SIG-M5 (cell line): ENCODE measurements at places on chromosomes 11 and 22.

DNA sequence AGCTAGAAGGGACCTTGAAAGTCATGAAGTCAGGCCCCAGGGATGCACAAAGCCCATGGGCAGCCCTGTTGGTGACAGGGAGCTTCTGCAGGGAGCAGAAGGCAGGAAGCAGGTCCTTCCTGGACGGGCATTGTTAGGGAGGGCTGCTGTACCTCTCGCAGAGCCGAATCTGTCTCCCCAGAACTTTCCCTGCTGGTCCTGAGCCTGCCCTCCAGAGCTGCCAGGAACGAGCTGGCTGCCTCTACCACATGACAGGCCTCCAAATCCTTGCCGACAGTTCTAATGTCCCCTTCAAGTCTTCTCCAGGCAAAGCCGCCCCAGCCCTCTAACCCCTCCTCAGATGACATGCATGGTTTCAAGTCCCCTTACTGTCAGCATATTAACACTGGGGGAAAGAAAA is 20.1 kb downstream of the SYT7 start:
- DNase-seq = no peak

GRCh38 chr11:99160447-99160846 is 139.7 kb downstream of the CNTN5 start:
- DNase-seq = no peak

GRCh38 chr11:123677510-123677909 is 23.1 kb upstream of the SCN3B start:
- no peak for DNase-seq

DNA sequence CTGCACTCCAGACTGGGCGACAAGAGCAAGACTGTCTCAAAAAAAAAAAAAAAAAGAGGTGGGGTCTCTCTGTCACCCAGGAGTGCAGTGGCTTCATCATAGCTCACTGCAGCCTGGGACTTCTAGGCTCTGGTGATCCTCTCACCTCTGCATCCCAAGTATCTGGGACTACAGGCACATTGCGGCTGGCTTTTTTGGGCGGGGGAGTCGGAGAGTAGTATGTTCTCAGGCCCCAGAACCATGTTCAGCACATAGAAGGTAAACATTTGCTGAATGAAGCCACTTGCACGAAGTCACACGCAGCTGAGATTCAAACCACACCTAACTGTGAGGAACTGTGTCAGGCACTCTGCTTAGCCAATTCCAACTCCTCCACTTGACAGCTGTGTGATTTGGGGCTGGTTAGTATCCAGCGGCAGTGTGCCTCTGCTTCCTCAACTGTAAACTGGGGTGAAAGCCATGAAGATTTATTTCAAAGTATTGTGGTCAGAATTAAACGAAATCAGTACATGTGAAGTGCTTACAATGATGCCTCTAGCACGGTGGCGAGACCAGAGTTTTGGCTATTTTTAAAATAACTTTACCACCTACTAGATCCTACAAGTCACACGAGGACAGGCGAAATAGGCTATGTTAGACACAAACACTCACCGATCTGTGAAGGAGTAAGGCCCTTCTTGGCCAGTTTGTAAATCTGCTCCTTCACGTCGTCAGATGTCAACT is 789 bp downstream of the RPS13 start:
- DNase-seq = no peak

DNA sequence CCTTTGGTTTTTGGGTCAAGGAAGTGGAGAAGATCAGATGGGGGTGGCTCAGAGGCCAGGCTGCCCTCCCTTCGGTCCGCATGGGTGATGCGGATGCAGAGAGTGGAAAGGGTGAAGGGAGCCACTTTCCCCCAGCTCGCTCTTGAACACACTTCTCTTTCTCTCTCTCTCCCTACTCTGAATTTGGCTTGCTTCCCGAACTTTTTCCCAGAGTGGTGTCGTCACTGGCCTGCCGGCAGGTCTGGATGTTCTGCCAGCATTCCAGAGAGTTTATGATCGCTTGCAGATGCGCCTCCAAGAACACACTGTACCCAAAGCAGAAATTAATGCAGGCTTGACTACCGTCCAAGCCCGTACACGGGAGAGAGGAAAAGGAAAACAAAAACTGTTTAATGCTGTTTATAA is 103.2 kb downstream of the ZBTB16 start:
- no peak for DNase-seq

- DNase-seq = no peak
Measured at GRCh38 chr11:117381481-117382387, 54.1 kb downstream of the CEP164 start.

- no peak for DNase-seq
Measured at GRCh38 chr22:50396751-50397370, 53.7 kb downstream of the PPP6R2 start.

DNA sequence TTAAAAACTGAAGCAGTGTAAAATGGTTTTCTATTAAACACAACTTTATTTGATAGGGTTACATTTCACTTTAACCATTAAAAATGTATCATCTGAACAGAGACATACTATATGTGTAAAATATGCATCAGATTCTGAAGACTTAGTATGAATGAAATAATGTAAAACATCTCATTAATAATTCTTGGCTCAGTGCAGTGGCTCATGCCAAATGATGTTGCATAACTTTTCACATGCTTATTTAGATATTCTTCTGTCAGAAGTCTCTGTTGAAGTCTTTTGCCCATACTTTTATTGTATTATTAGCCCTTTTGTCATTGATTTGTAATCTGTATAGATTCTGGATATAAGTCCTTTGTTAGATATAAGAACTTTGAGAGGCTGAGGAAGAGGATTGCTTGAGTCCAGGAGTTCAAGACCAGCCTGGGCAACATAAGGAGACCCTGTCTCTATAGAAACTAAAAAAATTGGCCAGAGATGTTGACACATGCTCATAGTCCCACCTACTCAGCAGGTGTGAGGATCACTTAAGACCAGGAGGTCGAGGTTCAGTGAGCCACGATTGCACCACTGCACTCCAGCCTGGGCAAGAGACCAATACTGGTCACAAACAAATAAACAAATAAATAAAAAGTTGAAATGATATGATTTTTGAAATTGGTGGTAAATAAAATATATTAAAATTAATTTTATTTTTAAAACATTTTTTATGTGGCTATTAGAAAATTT is 73.8 kb upstream of the PARVA start:
- no peak for DNase-seq

GRCh38 chr22:48276994-48277867 is 1514.8 kb downstream of the TBC1D22A start:
- DNase-seq = no peak

- DNase-seq = no peak
Measured at GRCh38 chr11:126310200-126310991, 6.5 kb downstream of the DCPS start.

DNA sequence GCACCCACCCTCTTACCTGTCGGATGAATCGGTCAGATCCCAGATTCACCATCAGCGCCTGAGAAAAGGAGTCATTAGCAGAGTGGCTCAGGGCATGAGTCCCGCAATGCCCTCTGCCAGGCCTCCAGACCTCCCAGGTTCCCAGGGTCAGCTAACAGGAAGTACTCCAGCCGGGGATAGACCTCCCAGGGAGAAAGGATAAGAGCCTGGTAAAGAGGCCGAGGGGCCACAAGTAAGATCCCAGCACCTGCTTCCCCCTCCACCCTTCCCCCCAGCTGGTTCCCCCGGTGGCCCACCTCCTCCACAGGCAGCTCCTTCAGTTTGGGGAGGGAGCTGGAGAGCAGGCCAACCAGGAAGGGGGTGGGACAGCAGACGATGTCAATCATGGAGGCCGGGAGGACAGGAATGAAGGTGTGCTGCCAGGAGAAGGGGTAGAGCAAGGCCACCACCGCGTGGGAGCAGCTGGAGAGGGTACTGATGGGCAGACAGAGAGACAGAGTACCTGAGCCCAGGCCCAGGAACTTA is 16.4 kb downstream of the RPL27A start:
- DNase-seq = no peak

DNA sequence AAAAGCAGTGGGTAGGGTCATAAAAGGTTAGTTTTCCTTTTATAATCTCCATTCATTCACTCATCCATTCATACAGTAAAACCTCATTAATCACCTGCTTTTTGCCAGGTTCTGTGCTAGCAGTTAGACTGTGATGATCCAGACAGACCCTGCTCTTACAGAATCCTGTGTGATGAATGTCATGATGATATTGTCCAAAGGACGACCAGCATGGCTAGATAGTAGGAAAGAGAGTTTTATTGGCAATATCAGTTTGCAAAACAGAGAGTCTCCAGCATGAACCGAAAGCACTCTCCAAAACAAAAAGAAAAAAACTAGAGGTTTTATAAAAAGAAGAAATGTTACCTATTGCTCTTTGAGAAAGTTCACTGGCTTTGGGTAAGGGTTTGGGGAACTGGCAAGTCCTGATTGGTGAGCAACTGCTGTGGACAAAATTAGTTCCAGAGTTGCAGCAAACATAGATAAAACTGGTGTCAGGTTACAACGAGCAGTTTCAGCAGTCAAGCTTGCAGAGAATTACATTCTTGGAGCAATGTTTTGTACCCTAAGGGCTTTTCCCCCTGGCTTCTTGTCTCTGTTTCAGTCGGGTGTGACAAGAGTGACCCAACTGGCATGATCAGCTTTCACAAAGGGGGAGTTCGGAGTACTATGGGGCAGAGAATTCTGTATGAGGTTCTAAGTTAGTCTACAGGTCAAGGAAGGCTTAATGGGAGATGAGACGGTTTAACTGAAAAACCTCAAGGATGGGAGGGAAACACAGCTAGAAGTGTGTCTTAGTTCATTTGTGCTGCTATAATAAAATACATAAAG is 58.3 kb downstream of the HSD17B12 start:
- DNase-seq = no peak

DNA sequence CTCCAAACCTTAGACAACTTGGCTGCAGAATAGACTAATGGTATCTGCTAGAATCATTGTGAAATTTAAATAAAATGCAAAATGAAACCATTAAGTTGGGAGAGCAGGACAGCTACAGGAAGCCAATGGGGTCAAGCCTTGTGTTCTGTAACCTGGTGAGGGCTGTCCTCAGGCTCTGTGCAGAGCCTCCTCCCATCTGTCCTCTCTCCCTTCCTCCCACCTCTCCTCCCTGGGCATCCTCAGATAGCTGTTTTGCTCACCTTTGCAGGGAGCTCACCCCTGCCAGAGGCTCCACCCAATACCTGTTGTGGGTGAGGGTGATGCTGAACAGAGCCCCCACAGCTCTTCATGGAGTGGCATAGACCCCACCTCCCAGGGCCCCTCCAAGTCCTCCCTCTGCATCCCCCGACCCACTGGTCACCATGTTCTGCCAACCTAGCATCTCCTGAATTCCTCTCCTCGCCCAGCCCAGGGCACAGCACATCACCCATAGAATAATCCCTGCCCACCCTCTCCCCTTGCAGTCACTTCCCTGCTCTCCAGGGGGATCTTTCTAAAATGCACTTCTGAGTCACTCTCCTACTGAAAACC is 100.3 kb downstream of the PDE2A start:
- no peak for DNase-seq

DNA sequence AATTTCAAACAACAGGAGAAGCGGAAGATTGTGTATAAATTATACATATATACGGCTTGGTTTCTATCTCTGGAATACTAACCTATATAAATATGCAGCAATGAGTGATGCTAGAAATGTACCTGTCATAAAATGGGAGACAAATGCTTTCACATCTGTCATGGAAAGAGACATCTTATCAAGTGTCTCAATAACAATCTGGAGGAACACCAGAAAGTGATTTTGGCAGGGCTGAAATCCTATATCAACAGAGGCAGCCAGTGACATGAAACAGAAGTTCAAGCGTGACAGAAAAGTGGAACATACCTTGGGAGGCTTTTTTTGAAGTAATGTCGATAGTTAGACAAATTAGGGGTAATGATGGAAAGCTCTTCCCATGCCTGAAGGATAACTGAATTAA is 834.6 kb downstream of the JRKL start:
- DNase-seq = no peak

DNA sequence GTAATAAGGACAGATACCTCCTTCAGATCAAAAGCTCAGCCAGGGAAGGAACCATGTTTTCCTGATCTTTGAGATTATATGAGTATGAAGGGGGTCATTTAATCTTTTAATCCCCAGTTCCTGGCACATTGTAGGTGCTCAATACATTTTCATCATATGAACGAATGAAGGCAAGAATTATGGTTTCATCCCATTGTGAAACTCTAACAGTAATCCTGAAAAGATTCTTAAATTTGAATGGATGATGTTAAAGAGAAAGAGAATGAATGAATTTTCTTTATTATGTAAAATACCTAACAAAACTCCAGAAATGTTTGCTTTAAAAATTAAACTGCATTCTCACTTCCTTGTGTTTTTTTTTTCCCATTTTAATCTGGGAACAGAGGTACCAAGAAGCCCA is 162.2 kb upstream of the MTMR2 start:
- no peak for DNase-seq

GRCh38 chr11:38153985-38154384 is 1555.9 kb upstream of the RAG2 start:
- no peak for DNase-seq

GRCh38 chr22:50732681-50733080 is 5.3 kb upstream of the ACR start:
- no peak for DNase-seq

DNA sequence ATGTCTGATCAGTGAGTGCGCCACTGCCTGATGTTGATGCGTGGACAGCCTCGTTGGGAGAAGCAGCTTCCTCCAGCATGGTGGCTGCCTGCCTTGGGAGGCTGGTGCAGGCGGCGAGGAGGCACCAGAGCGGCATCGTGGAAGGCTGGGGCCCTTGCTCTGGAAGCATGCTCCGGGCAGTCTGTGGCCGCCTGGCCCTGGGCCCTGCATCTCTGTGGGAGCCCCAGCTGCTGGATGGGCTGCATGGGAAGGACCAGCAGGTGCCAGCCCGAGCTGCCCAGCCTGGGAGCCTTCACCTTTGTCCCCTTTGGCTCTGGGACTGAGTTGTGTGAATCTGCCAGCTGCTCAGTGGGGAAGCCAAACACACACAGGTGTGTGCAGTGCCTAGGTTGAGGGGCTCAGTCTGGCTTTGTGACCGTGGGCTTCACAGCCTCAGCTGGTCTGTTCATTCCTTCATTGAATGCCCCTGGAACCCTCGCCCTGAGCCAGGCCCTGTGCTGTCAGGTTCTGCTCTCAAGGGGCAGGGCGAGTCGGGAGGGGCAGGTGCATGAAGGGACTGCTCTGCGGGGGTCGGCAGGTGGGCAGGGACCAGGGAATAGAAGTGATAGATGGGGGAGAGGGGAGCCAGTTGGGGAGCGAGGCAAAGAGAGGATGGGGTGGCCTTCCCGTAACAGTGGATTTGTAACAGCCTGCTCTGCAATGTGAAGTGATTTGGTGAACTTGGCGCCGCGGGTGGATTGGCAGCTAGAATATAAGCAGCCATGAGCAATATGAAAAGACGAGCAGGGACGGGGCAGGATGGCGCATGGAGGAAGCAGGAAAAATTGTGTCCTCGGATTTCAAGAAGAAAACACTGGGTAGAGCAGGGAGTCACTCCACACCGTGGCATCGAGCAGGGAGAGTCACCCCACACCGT is 354.2 kb downstream of the TBC1D22A start:
- DNase-seq = no peak

- DNase-seq = no peak
Measured at GRCh38 chr11:88810420-88811097, 255.2 kb downstream of the GRM5 start.

DNA sequence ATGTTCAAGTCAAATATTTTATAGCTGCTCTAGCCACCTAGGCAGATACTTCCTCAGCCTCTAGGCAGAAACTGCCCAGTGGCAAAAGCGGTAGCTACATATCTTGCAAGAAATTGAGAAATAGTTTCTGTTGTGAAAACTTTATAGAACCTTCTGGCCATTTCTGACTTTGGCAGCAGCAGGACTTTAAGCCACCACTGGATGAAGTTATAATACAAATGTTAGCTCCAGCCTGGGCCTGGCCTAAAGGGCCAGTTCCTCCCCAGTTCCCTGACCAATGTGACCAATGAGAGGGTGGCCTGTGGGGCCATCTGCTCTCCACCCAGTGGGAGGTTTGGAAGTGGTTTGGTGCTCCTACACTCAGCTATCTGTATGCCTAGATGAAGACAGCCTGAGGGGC is 254.0 kb upstream of the NARS2 start:
- DNase-seq = no peak
